ENCODE measurements at places on chromosomes 6 and 20. TPM values are rescaled to one million over a fixed set of nuclear protein-coding genes. Genes with fewer than 3 reads are reported as not detected.

Gene MTFR2
- 6.1 TPM for total RNA-seq

Gene RBCK1
- total RNA-seq: 75.3 TPM

Gene TCF21
- 5.0 TPM for total RNA-seq

Gene DEFB132
- total RNA-seq: not detected

Gene RALGAPA2
- total RNA-seq: 10.8 TPM

Gene CD40
- total RNA-seq: 0.45 TPM

Gene TTK
- 35.9 TPM for total RNA-seq

Gene FAM83C
- total RNA-seq: not detected

Gene MUCL3
- total RNA-seq: under 0.01 TPM

Gene CENPQ
- 2.9 TPM for total RNA-seq

Gene TAGAP
- total RNA-seq: not detected

Measured in fibroblast of the aortic adventitia (primary cell).